EH (cell line): ENCODE measurements at places on chromosomes 7 and 10.

DNA sequence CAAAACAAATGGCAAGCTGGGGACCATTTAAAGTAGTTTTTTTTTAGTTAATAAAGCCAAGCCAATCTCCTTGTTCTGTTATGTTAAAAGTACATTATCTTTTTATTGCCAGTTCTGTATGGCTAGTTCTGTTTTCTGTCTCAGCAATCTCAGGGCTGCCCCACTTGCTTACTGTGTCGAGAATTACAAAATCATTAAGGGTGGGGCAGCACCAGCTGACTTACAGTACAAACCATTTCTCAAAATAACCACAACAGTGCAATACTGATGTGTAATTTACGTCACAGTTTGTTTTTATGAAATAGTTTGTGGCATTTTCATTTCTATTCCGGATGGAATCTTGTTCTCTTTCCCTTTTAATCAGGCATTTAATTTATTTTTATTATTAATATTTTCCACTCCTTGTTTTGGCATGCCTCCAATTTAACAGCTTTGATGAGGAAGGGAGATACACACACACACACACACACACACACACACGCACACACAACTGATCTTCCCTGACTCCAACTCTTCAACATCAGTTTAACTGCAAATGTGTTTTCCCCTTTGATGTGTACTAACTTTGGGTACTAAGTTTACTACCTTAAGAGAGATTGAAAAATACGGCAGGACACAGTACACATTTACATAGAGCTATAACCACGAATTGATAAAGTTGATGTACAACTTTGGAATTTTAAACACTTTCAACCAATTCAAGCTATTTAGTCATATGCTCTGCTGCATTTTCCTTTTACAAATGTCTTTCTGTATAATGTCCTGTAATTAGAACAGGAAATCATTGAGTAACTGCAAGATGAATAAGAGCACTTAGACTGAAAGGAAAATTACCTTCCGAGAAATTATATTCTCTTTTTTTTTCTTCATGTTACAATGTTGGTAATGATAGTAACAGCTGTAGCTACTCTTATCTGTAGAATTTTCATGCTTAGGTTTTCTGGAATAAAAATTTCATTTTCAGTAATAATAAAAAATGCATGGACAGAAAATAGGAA lies 91.5 kb downstream of the ARID5B start:
- peak; percentile 91 for DNase-seq

DNA sequence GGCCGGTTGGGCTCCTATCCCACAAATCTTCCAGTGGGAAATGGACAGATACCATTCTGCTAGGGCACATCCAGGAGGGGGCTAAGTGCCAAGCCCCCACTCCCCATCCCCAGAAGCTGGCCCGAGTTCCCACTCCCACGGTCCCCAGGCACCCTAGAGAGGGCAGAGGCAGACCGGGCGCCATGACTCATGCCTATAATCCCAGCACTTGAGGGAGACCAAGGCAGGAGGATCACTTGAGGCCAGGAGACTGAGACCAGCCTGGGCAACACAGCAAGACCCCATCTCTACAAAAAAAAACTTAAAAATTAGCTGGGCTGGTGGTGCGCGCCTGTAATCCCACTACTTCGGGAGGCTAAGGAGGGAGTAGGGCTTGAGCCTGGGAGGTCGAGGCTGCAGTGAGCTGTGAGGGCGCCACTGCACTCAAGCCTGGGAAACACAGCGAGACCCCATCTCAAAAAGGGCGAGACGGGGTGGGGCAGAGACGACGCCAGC lies 870 bp downstream of the GNA12 start:
- DNase-seq: no peak

DNA sequence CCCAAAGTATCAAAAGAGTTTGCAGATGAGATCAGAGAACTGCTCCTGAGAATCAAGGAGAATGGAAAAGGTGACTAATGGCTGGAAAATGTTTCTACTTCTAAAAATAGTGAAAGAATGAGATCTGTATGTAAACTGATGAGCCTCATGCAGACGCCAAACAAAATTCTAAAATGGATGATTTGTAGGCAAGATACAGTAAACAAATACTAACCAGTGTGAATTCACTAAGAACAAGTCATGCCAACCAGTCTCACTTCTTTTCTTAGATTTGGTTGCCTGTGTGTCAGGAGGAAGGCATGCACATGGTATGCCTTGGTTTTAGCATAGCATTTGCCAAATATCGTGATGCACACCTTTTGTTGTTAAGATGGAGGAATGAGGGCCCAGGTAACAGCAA lies 94.9 kb upstream of the PIK3CG start:
- peak; percentile 94 for DNase-seq

- no peak for DNase-seq
These were observed 89.7 kb downstream of the PTPRE start for GRCh38 chr10:127996586-127996985.

DNA sequence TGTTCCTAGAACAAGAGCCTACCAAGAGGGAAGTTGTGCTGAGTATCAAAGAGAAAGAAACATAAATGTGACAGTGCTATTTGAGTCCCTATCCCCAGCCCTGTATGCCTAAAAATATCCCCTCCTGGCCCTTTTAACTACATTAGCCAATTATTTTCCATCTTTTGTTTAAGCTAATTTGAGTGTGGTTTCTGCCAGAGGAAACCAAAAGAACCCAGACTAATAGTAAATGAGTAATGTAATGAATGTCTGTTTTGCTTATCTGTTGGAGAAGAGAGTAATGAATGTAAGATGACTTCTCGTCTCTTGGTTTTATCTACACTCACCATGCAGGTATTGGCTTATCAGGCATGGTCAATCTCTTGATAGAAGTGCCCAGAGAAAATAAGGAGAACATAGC lies 134.4 kb upstream of the CDK1 start:
- peak; percentile 28 for DNase-seq

- DNase-seq: no peak
These were observed 94.2 kb upstream of the DDC start for GRCh38 chr7:50659329-50659965.

- DNase-seq: no peak
These were observed 65.6 kb upstream of the KDM7A start for GRCh38 chr7:140242057-140243031.

GRCh38 chr7:158655931-158656441 lies 48.6 kb downstream of the NCAPG2 start:
- no peak for DNase-seq

DNA sequence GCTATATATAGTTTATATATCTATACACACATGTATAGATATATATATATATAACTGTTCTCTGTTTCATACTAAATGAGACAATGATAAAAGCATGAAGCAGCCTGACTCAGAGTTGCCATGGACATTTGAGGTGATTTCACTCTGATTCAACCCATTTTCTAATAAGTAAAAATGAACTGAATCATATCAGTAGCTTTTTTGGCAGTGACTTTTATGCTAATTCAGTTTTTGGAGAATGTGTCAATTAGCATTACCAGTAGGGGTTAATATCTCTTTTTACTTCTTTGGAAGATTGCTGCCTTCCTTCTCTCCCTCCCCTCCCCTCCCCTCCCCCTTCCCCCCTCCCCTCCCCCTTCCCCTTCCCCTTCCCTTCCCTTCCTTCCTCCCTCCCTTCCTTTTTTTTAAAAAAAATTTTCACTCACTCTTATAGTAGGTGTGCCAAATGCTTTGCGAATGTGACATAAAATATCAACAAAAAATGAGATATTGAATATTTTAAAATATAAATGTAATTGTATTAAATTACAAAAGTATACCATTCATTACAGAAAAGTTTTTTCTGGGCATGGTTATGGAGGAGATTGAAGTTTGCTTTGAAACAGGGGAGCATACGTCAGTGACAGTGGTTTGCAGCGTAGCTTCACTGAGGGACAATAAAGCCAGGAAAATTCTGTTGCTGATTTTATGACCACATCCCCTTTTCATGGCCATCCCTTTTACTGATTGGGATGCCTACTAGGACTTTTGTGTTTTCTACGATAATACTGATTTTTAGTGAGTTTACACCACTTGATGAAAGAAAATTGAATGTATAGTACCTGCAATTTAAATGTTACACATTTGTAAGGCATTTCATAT lies 64.0 kb upstream of the KLF6 start:
- peak; percentile 70 for DNase-seq

DNA sequence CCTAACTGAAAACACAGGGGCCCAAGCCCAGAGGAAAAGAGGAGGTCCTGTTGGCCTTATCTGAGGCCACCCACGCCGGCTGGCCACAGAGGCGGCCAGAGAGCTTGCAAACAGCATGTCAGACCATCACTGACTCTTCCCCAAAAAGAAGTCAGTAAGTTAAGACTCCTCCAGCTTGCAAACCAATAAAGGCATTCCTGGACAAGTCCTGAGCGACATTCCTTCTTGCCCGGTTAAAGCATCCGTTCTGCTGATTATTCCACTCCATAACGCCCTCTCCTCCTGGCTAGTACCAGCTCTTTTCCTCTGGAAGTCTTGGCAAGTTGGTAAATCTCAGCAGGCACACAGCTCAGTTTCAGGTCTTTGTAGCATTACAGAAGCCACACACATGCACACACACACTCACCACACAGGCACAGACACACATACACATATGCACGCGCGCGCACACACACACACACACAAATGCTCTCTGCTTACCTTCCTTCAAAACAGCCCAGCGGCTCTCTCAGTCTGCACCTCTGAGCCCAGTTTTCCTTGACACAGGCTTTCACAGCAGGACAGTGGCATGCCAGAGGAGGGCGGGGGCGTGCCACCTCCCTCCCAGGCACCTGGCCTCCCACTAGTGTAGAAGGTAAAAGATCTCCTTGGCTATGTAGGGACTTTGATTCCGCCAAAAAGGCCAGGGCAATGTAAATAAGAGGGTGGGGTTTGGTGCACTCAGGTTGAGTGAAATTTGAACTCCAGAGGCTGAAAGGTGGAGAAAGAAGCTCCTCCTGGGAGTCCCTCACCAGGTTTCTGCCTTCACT lies 201.4 kb downstream of the TNS3 start:
- DNase-seq: peak; percentile 47

- peak; percentile 15 for DNase-seq
These were observed 11.4 kb upstream of the AKR1D1 start for GRCh38 chr7:138064856-138065357.

GRCh38 chr10:71314694-71315225 lies 4.3 kb upstream of the SLC29A3 start:
- DNase-seq: no peak

- DNase-seq: peak; percentile 69
These were observed 89.4 kb downstream of the DGKI start for GRCh38 chr7:137757146-137757925.

DNA sequence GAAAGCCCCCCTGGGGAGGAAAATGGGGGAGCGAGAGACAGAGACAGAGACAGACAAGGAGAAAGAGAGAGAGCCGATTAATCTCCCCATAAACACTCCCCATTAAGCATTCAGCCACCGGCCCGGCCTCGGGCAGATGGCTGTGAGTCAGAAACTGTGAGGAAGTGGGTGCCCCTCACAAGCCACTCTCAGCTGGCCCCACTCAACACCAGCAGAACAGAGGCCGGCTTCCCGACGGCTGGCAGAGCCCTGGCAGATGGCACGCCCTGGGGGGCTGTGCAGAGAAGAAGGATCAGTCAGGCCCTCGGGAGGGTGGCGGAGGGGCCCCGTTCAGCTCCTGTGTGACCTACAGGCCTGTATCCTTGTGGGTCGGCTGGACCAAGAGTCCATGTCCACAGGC lies 41.2 kb downstream of the CAMK2B start:
- DNase-seq: peak; percentile 15

GRCh38 chr7:27689591-27690164 lies 27.0 kb upstream of the HIBADH start:
- peak; percentile 47 for DNase-seq

- no peak for DNase-seq
These were observed 243.6 kb downstream of the PRPF18 start for GRCh38 chr10:13830385-13830784.

DNA sequence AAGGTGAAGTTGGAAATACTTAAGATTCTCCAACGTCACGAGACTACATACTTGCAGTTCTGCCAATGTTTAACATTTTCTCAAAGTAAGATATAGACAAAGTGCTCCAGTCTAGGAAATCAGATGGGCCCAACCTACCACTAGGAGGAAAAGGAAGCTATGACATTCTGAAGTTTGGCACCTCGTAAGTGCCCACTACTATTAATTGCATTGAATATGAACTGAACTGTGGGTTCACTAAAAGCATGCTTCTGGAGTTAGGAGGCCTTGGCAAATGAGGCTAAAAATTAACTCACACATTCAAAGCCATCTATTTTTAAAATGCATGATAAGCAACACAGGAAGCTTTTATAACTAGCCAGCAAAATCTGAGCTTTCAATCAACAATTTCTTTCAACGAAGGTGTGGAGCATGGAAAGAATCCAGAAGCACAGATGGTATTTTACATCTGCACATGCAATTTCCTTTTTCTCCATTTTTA lies 149.7 kb downstream of the LRRTM3 start:
- no peak for DNase-seq

DNA sequence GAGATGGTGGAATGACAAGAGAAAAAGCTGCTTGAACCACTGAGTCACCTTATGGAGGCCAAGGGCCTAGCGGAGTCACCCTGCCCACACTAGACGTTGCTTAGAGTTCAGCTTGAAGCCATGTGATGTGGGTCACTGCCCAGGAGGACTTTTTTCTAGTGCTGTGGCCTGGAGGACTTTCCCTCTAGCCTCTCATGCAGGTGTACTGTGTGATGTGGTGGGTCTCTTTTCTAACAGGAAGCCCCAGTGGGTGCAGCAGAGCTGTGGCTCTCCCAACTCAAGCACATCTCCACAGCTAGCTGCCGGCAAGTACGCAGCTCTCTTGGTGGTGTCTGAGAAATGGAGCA lies 13.6 kb downstream of the POR start:
- DNase-seq: peak; percentile 18

GRCh38 chr10:110414548-110415309 lies 83.0 kb upstream of the DUSP5 start:
- peak; percentile 79 for DNase-seq

DNA sequence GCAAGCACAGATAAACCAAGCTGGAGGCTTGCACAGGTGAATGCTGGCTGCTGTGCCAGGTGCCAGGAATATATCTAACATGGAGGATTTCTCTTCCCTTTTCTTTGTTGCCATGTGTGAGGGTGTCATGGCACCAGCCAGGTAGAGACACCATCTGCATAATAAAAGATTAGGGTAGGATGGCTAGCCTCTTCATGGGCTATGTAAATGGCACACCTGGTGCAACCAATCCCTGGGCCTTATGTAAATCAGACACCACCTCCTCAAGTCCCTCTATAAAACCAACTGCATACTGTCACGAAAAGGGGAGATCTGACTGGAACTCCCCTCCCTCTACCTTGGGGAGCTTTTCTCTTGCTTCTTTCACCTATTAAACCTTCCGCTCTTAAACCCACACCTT lies 322.5 kb upstream of the POM121L12 start:
- no peak for DNase-seq

- DNase-seq: peak; percentile 14
These were observed 8.8 kb downstream of the AKAP9 start for GRCh38 chr7:91949221-91950009.
